Head of caudate nucleus (tissue), 42 donors: ENCODE measurements at places on chromosomes 7 and 10.

DNA sequence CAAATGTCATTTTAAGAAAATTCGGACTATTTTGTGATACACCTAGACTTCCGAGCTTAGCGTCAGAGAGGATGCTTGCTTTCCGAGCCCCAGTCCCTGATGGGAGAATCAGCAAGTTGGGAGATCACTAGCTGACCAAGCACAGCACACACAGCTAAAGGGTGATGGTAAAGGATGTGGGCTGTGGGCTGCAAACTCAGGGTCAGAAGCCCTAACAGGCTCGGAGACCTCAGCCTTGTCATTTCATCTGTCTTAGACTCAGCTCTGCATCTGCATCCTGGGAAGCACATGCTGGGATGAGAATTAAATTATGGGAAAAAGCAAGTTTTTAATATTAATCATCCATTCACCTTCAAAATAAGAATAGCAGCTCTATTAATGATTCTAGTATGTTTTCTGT, 3.3 kb downstream of the CUBN start:
- no peak for DNase-seq

DNA sequence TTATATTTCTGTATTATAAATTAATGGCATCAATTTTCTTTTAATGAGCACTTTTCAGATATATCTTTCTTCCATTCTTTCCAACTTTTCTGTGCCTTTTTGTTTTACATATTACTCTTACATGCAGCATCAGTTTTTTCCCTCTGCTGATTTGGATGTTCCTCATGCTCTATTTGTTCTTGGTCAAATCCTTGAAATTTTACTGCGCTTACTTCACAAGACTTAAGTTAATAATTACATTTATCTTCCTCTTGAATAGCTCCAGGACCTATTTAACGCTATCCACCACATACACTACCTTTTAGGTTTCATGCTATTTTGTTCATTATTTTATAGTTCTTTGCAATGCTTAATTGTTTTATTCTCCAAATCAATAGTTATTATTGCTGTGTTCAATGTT, 97.6 kb upstream of the CTTNBP2 start:
- no peak for DNase-seq

DNA sequence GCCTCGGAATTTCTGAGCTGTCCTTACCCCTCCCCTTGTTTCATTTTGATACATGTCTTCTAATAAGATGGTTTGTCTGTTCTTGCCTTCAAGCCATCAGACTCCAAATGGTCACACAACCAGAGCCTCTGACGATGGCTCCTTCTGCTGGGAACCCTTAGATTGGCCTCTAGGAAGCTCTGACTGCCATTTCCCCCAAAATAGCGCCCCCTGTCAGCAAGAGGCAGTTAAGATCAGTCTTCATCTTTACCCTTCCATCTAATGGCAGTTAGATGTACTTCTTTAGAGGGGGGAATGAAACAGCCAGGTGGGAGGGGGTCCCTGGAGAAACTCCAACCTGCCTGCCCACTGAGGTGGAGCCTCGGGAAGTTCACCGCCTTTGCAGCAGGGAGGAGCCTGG, 85.8 kb upstream of the GPR22 start:
- no peak for DNase-seq

DNA sequence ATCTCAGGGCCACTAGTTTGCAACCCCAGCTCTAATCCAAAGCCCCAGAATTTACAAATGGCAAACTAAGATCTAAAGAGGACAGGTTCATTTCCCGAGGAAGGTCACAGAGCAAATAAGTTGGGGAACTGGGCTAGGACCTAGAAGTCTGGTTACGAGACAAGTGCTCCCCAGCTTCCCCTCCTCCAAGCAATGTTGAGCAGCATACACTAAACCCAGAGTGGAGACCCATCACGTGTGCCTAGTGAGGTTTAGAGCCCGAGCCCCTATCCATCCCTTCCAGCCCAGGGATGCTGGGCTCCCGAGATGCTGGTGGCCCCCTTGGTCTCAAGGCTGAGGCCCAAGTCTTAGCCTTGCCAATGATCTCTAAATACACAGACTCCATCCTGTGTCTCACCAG, 209.5 kb upstream of the ZMIZ1 start:
- no peak for DNase-seq

- DNase-seq, result no peak
Observed at GRCh38 chr7:46653848-46654247, 732.8 kb upstream of the IGFBP3 start.

GRCh38 chr7:29345590-29345989, 151.0 kb downstream of the CHN2 start:
- DNase-seq, result peak; percentile 71

DNA sequence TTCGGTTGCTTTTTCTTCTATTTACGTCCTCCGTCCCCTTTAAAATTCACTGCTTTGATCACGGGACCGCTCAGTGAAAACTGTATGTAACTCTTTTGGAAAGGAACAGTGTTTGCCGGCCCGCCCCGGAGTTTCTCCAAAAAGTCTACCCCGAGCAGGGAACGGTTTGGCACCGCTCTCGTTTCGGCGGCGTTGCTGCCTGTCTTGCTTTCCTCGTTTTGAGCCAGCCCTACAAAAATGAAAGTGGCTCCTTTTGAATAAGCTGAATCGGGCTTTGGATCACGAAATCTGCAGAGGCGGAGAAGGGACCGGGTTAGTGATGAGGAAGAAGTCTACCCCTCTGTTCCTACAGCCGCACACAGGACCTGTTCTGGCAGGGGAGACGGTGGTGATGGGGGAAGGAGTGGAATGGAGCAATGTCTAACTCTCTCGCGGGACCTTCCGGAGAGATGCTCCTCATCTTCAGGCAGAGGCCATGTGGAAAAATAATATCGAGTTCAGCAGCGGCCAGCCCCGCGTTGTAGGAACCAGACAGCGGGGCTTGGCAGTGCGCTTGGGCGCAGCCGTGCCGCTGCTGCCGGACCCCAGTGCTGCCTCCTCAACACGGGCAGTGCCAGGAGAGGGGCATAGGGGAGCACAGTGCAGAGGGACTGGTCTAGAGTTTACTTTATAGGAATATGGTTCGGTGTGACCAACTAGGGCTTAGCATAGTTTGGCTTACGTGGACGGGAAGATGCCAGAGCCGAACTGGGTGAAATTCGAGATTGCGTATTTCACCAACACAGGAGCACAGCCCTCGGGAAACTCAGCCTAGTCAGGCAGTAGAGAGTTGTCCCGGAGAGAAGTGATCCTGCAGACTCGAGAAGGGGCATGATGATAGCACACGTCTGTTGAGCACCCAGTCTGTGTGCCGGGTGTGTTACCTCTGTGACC, 1.4 kb downstream of the HTRA1 start:
- no peak for DNase-seq

DNA sequence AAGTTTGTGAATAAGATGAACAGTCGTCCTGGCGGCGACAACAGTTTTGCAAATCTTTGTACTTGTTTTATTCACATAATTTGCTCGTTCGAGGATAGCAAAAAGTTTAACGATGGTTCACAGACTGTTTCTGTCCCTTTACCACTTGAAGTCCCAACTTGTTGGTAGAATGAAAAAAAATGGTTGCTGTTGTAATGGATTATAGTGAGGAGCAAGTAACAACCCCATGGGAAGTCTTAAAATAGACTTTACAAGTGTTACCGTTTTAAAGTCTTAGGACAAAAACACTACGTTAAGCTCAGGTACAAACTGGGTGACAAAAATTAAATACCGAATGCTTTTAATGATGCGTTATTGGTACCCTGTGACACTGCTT, 589 bp downstream of the LSM8 start:
- DNase-seq, result no peak

DNA sequence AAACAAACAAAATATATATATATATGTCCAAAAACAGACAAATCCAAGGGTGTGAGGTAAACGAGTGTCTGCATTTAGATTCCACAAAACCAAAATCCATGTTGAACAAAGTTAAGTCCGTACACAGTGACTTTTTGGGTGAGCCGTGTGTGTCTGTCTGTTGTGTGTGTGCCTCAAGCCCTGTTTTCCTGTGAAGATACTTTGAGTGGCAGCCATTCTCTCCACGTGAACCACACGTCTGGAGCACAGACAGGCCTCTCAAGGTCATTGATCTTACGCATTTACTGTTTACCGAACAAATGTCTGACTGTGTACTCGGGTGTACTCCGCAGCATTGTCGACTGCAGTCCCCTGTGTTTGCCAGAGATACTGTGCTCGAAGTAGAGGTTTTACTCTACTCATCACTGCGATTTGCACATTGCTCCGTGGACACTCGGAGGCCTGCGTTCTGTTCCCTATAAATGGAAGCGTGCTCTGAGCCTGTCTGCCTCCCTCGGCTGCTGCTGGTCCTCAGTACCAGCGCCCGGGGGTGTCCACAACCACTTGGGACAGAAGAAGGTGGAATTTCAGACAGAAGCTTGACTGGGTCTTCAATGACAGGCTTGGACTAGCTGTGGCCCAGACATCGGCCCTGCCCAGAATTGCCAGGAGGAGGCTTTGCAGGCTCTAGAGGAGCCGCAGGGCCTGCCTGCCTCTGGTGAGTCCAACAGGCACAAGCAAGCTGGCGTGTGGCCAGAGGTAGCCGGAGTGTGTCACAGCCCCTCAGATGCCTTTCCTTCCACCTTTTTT, 22.1 kb downstream of the CYP17A1 start:
- DNase-seq, result peak; percentile 35

DNA sequence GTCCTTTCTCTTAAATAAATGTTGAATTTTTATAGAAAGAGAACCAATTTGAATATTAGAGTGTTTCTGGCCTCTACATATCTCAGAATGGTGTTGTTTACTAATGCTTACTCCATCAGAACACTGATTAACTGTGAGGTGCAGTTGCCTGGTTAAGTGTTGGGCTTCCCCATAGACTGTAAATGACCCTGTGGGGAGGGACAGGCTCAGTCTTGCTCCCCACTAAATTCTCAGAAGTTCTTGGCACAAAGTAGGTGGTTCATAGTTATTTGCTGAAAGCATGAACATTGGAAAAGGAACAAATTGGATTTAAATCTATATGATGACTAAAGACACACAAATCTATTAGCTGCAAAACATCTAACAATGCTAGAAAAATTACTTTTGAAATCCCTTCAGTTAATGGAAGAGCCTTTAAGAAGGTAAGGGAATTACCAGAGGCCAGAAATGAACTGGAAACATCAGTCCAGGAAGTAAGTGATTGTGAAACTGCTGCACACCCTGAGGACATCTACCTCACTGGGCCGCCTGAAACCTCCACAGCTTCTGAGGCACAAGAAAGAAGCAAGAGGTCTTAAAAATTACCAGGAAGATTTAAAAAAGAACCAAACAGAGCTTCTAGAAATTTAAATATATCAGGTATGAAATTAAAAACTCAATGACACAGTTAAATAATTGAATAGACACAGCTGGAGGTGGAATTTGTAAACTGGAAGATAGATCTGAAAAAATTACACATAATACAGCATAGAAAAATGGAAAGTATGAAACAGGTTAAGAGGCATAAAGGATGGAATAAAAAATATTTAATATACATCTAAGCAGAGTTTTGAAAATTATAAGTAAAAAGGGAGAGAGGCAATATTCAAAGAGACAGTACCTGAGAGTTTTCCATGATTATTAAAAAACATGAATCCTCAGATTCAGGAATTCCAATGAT, 17.8 kb upstream of the COMTD1 start:
- DNase-seq, result no peak

GRCh38 chr10:89414146-89414878, at the start of gene IFIT5:
TSS of gene IFIT5 (plus strand) at chr10:89414568. CDS start at chr10:89414799, 231 bp downstream.
- DNase-seq, result peak; percentile 74

DNA sequence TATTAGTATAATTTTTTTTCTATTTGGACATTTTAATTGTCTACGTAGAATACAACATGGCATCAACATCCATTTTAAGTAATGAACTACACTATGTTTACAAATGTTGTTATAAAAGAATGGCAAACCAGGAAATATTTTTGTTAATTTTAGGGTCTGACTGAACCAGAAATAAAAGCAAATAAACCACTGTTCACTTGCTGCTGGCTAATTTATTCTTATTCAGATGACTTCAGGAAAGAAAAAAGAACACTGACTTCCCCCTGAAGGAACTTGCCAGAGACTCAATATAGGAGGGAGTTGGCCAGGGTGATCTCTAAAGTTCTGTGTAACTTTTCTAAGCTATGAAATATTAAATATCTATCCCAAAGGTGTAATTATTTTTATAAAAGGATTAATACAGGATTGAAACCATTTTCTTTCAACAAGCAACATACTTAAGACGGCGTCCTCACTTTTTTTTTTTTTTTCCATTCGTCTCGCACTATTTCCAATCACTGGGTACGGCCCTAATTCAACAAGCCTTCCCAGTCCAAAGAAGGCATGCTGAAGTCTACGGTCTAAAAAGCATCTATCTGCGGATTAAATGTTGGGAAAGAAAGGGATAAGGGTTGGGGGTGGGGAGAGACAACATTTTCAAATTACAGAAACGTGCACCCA, 1.2 kb downstream of the USP6NL start:
- DNase-seq, result no peak
